ENCODE measurements at places on chromosomes 4 and X.

GRCh38 chr4:126592088-126592487, 1040.7 kb upstream of the INTU start:
- peak; percentile 23 for DNase-seq

DNA sequence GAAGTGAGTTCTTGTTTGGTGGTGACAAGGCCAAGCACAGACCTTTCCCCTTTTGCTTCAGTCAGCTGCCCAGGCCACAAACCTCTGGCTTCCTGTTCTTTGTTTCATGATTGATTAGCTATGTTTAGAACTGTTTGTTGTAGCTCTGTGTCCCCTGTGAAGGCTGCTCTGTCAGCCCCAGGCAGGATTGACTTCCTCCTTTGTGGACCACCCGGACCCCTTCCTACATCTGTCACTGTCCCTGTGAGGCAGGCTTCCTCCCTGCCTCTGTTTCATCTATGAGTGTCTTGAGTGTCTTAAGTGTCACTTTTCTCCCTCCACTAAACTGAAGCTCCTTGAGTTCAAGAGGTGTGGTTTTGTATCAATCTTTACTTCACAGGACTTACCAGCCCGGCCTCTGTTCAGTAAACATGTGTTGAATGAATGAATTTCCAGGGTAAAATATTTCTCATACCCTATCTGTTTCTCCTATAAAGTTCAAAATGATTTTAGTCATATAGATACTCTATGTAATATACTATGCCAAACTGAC, 83.5 kb downstream of the ZNF674 start:
- DNase-seq, result no peak

GRCh38 chr4:33625748-33626147, 2618.6 kb downstream of the ARAP2 start:
- no peak for DNase-seq

GRCh38 chr4:183435803-183436202, 8.6 kb upstream of the CDKN2AIP start:
- DNase-seq, result no peak

DNA sequence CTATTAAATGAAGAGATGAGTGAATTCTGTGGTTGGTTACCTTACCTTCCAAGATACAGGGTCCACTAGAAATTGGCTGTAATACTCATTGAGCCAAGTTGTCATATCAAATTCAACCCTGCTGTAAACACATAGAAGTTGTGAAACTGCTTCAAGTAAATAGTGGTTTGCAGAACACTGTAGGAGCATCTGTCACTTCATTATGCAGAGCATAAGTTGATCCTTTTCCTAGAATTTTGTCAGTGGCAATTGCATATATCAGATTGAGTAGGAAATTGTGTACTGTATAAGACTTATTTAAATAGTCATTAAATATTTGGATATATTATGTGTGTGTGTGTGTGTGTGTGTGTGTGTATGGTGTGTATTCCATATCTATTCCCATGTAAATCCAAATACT, 8.8 kb upstream of the XK start:
- no peak for DNase-seq

DNA sequence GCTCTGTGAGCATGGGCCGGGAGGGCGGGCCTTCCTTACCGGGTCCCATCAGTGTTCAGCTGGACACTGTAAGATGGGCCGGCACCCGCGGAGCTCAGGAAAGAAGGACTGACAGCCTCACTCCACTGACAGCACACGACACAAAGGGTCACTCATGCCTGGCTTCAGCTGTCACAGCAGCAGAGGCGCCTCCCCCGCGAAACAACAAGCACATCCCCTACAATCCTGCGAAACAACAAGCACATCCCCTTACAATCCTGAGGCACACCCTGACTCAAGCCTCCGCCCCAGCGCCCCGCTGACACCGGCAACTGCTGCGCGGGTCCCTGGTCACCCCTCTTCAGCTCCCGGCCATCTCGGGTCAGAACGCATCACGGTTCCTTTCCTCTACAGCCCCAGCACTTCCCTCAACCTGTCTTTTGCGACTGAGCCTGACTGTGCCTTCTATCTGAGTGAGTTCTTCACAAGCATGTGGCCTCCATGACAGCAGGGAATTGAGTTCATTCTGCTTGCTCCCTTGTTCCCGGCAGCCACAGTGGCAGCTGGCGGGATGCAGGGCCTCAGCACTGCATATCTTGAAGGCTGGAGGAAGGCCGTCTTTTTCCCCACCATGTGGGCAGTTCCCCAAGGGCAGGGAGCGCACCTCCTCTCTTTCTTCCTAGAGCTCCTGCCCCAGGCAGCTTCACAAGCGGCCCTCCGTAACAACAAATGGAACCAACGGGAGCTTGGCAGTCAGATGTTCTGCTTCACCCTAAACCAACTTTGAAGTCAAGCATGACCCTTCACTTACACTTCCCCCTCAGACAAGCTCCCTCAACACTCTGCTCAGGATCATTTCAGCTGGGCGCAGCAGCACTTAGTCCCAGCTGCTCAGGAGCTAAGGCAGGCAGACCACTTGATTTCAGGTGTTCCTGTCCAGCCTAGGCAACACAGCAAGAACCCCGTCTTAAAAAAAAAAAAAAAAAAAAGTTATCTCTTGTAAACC, 39.6 kb downstream of the SCD5 start:
- DNase-seq, result no peak

GRCh38 chr4:169163947-169164668, 106.6 kb downstream of the SH3RF1 start:
- no peak for DNase-seq

DNA sequence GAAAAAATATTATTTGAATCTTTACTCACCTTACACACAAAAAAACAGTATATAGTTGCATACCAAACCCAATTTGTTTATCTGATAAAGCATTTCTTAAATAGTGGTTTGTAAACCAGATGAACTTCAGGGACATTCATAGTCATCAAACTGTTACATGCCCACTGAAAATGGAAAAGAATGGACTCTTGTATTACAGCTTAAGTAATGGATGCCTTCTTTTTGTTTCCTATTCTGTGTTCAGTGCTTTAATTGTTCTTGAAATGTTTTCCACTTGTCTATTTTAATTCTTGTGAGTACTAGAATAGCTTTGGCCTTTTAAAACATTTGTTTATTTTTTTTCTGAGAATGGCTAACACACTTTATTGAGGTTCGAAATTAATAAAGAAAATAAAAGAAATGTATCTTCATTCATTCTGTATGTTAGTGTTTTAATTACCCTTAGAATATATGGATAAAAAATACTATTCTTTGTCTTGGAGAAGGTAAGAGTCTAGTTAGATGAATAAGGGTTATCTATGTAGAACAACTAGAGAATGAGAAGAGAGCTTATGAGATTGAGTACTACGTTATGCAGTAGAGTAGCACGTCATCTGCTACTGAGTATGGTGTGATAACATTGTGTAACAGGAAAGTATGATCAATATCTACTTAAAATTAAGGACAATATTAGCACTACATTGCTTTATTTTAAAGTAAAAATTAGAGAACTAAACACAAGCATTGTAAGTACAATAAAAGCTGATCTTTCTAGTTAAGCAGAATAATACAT, 9.9 kb downstream of the CPEB2 start:
- no peak for DNase-seq

DNA sequence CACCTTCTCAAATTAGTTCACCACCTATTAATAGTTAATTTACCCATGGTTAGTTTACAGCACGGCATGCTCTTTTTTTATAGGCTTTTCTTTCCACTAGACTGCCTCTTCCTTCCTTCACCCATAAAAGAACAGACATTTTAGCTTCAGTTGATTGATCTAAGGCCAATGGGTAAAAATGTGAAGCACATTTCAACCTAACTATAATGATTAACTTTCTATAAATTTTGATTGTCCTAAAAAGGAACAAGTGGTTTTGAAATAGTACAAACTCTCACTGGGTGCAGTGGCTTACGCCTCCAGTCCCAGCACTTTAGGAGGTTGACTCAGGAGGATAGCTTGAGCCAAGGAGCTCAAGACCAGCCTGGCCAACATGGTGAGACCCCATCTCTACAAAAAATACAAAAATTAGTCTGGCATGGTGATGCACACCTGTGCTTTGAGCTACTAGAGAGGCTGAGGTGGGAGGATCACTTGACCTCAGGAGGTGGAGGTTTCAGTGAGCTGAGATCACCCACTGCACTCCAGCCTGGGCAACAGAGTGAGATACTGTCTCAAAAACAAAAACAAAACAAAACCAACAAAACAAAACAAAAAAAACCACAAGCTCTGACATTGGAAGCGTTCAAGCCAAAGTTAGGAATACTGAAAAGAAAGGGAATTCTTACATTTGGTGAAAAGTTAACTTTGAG, 89.9 kb upstream of the FAT1 start:
- DNase-seq, result no peak

- no peak for DNase-seq
Measured at GRCh38 chr4:94442251-94442650, 9.5 kb upstream of the PDLIM5 start.

- DNase-seq, result peak; percentile 75
Measured at GRCh38 chr4:123649645-123650391, 253.2 kb downstream of the SPRY1 start.

GRCh38 chr4:97374526-97374925, 768.8 kb downstream of the STPG2 start:
- DNase-seq, result no peak

DNA sequence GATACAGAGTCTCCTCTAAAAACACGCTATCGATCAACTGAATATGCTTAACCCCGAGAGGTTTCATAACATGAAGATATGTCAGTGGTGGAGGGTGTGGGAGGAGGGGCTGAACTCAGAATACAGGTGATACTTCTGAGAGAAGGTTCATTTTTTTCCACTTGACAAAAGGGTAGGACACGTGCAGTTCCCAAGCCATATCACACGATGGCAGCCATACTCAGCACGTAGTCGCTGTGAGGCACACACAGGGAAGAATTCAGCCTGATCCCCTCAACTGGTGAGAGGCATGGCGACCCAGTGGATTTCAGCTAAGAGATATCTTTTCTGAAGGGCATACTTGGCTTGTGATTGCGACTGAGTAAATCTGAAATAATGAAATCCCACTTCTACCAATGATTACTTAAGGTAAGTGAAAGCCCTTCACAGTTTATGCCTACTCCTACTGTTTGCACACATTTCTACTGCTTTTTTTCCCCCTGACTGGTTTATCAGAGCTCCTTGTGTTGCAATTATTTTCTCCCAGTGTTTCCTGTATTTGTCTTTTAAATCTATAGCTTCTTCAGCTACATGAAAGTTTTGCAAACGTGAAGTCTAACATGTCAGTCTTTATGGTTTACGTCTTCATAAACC, 133.1 kb downstream of the CORIN start:
- DNase-seq, result peak; percentile 3

- DNase-seq, result peak; percentile 98
Measured at GRCh38 chr4:139740531-139741041, 75.0 kb downstream of the MGST2 start.

GRCh38 chr4:38411092-38411491, 252.9 kb upstream of the KLF3 start:
- DNase-seq, result peak; percentile 41

GRCh38 chrX:16002185-16002584, 121.2 kb upstream of the GRPR start:
- no peak for DNase-seq

DNA sequence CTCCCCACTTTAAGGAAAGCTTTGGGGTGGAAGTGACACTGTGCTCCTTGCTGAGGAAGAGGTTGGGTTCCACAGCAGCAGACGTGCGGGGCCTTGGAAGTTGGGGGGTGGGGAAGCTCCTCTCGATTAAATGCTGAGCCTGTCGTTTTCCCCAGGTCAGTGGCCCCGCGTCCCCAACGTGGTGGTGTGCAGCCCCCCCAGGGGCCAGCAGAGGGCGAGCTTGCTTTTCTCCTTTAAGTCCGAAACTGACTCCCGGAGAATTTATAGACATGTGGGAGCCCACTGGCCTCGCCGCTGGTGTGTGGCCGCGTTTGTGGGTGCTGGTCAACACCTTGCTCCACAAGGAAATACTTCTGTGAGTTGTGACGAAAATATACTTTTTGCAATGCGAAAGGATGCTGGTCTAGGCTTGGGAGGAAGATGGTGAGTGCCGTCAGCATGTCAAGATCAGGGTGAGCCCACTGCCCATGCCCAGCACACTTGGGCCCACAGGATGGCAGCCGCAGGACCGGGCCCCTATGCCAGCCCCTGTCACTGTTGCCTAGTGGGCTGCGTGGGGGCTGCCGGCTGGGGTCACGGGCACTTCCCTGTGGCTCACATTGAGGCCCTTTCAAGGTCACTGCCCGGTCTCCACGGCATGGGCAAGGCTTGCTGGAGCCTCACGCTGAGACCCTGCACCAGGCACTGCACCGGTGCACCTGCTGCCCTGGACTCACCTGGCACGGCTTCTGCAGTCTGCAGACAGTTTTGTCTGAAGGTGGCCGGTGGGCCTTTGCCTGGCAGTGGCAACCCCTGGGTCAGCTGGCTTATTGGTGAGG, 9.4 kb downstream of the UVSSA start:
- peak; percentile 30 for DNase-seq

DNA sequence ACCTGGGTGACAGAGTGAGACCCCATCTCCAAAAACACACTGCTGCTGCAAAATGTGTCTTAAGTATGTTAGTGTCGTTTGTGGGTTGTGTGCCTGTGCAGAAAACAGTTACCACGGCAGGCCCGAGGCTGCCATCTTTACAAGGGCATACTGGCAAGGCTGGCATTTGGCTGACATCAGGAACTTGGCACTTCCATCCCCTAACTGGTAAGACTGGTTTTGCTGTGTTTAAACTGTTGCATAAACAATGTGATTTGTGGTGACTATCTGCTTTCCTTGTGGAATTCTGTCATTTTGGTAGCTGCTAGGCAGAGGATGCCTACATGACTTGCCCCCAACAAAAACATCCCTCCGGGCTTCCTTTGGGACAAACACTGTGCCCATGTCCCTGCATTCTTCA, 12.3 kb downstream of the LRP2BP start:
- no peak for DNase-seq

DNA sequence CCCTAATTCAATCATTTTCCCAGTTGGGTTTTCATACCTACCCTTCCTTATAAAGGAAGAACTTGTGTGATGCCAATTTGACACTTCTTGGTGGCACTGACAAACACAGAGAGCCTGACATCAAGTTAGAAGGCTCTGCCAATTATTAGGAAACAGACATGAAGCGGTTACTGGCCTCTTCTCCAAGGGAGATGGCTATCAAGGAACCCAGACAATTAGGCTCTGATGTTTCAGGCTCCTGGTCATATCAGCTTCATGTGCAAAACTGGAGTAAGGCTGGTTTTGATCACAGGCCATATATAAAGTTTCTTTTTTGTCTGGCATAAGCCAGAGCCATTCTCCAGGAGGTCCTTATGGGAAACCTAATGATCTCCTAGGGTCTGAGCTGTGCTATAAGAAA, 428 bp downstream of the ARL13A start:
- DNase-seq, result no peak

DNA sequence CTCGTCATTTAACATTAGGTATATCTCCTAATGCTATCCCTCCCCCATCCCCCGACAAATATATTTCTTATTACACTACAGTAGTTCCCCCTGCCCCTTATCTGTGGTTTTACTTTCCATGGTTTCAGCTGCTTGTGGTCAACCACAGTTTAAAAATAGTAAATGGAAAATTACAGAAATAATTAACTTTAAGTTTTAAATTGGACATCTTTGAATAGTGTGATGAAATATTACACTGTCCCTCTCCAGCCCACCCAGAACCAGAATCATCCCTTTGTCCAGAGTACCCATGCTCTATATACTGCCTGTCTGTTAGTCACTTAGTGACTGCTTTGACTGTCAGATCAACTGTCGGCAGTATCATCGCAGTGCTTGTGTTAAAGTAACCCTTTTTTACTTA, 47.4 kb upstream of the VEGFC start:
- peak; percentile 55 for DNase-seq
